ENCODE measurements at places on chromosomes 12 and 14.

GRCh38 chr14:105173901-105174894, 5.6 kb upstream of the JAG2 start:
- DNase-seq, result peak; percentile 18

- DNase-seq, result peak; percentile 93
Observed at GRCh38 chr12:96399919-96400630, at the start of gene CDK17. TSS of gene CDK17 (minus strand) at chr12:96400439. CDS start at chr12:96334836, 65,603 bp downstream.

GRCh38 chr12:57341275-57341990, 89.4 kb downstream of the R3HDM2 start:
- DNase-seq, result no peak

DNA sequence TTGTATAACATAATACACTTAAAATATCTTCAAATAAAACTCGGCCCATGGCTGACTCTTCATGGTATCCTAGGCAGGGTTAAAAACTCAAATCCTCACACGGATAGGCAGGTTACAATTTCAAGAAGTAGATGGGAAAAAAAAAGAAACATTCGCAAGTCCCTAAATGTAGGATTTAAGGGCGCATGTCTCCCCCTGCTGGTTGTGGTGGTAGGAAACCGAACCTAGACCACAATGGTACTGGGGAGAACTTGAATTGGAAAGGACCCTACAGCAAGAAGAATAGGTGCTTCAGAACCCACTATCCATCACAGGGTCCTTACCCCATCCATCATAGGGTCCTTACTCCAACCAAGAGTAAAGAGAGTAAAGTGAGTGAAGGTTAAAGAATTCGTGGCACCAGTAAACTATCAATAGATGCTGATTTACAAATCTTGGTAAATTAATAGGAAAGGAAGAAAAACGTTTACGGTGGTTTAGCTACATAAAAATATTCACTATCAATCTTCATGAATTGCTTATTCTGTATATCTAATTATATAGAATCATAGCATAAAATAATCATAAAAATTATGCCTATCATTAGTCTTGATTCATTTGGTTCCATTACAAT, 3.3 kb upstream of the CIPC start:
- peak; percentile 87 for DNase-seq

DNA sequence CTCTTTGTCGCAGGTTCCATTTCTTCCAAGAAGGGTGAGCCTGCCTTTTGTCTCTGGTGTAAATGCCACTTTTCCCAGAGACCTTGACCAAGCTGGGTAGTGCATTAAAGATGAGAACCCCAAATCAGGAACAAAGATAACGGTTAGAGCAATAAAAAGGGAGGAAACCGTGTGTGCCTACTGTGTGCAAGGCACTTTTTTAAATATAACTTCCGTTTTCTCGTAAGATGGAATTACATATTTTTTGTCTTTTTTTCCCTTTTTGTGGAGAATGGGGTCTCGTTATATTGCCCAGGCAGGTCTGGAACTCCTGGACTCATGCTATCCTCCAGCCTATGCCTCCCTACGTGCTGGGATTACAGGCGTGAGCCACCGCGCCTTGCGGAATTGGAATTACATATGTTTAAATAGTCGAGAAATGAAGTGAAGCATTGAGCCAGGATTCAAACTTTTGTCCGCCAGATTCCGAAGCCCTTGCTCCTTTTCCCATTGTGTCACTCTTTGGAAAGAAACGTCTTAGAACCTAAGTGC, 506 bp upstream of the NABP2 start:
- no peak for DNase-seq

DNA sequence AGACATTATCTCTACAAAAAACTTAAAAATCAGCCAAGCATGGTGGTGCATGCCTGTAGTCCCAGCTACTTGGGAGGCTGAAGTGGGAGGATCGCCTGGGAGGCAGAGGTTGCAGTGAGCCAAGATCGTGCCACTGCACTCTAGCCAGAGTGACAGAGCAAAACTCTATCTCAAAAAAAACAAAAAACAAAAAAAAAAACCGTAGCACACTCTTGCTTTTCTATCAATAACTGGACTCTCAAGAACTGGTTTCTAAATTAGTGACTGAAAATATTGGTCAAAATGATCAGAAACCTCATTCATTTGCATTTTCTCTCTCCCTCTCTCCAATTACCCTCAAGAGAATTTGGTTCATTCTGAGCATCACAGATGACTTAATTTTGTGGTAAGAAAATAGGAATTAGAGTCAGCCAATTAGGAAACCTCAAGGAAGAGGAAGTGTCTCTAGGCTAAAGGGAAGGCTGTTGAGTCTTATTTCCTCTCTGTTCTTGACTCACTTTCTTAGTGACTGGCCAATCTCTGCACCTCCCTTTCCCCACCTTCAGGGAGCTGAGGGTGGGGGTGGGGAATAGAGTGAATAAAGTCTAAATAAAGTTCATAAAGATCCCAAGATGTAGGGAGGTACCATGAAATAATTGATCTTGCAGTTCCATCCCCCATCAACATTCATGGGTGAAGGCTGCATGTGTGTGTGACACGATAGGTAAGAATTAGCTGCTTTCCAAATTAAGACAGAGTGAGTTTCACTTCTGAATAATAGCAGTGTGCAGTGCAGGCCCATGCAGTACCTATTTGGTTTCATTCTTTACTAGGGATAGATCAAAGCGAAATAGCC, 6.8 kb upstream of the PSMA6 start:
- DNase-seq, result peak; percentile 88

GRCh38 chr12:23561364-23562345, 387.8 kb downstream of the SOX5 start:
- DNase-seq, result no peak

- DNase-seq, result no peak
Observed at GRCh38 chr14:103659631-103660030, 30.6 kb downstream of the KLC1 start.

DNA sequence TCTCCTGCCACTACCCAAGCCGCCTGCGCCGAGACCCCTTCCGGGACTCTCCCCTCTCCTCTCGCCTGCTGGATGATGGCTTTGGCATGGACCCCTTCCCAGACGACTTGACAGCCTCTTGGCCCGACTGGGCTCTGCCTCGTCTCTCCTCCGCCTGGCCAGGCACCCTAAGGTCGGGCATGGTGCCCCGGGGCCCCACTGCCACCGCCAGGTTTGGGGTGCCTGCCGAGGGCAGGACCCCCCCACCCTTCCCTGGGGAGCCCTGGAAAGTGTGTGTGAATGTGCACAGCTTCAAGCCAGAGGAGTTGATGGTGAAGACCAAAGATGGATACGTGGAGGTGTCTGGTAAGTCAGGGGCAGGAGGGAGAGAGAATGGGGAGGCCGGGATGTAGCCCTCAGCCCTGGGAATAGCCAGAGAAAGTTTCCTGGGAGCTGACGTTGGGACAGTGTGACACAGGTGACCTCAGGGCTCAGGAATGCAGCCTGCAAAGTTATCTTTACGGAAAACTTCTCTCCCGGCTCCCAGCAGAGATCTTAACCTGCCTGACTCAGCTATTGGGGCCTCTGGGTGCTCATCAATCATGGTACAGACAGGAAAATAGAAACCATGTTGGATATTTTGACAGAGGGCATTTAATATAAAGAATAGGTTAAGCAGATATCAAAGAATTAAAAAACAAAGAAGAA, 747 bp downstream of the HSPB8 start:
- DNase-seq, result no peak

GRCh38 chr12:78938341-78939084, 73.9 kb downstream of the SYT1 start:
- DNase-seq, result no peak

DNA sequence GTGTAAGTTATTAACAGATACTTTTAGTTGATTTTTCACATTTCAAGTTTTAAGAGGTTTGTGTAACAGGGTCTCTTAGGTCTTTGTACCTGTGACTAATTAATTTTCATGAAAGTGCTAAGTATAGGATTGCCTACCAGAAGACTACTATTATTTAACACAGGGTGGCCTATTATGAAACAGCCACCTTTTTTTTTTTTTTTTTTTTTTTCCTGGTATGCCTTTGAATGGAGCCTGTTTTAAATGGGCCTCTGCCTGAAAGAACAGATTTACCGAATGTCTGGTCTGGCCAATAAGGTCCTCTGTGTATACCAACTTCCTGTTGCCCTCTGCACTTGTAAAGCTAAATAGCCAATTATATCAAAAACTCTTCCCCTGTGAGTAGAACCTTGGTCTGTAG, 62.5 kb downstream of the SLC38A6 start:
- no peak for DNase-seq

DNA sequence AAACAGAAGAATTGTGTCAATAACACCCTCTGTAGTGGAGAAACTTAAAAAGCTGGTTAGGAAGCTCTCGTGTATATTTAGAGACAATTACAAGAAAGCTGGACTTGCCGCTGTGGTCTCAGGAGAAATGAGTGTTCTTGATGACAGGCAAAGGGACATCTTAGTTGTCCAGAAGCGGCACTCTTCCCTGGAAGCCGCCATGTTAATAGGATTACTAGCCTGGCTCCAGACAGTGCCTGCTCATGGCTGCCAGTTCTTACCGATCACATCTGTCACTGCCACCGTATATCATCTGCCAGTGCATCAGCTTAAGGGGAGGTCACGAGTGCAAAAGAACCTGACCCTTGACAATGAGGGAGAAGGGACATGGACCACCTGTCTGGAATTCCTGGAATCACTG, 48.9 kb downstream of the C14orf132 start:
- no peak for DNase-seq

DNA sequence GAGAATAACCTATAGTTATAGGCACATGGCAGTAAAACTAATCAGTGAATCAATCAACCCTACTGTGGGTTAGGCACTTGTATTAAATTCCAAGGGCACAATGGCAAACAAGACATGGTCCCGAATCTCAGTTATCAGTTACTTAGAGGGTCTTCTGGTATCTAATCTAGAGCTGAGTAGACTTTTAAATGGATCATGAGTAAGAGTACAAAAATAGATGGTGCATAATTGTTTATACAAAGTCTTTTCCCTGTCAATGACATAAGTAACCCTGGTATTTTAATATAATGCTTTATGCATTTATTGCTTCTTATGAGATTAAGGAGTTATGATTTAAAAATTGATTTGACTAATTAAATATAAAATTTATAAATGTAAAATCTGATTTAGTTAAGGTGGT, 23.0 kb upstream of the KCNJ8 start:
- no peak for DNase-seq

DNA sequence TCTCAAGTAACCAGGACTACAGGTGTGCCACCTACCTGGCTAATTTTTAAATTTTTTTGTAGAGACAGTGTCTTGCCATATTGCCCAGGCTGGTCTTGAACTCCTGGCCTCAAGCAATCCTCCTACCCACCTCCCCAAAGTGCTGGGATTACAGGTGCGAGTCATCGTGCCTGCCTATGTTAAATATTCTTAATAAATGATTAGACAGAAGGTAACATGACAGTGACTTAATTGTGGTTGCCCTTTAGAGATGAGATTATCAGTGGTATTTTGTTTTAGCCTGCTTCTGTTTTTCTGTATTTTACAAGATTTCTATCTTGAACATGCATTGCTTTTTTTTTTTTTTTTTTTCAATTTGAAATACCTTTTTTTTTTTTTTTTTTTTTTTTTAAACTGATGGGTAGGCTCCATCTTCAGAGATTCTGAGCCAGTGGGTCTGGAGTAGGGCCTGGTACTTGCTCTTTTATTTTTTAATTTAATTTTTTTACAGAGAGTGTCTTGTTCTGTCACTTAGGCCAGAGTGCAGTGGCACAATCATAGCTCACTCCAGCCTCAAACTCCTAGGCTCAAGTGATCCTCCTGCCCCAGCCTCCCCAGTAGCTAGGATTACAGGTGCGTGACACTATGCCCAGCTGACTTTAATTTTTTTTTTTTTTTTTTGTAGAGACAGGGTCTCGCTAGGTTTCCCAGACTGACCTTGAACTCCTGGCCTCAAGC, 88.4 kb downstream of the BORCS5 start:
- no peak for DNase-seq

DNA sequence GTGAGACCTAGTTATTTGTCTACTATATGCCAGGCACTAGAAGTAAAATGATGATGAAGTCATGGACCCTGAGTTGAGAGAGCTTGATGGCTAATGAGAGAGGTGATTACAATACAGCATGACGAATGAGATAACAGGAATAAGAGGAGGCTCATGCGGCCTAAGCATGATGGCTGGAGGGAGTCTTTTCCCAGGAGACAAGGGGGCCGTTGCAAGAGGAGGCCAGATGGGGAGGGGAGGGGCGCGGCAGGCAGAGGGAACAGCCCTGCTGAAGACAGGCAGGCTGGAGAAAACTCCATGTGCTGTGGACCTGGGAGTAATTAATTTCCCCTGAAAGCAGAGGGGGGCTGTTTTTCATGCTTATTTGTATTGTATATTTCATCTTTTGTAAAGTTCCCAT, 144.7 kb upstream of the RFLNA start:
- DNase-seq, result no peak

GRCh38 chr12:24597580-24597979, 351.3 kb downstream of the BCAT1 start:
- DNase-seq, result peak; percentile 42

- DNase-seq, result peak; percentile 46
Observed at GRCh38 chr14:69090187-69090789, 62.6 kb downstream of the DCAF5 start.

GRCh38 chr12:26077915-26078702, 46.7 kb downstream of the BHLHE41 start:
- DNase-seq, result no peak

DNA sequence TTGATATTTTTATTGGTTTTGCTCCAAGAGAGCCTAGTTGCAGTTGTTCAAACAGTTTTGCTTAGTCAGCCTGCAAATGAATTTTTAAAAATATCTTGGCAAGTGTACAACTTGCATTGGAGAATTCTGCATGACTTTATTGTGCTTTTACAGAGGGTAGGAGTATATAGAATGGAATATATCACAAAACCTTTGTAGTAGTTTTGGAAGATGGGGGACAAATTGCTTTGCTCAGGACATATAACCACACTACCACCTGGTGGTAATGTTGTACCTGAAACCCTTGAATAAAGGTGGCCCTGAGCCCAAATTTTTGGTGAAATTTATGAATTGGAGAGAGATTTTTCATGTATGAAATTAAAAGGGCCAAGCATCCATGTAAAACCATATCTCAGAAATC, 645.2 kb downstream of the MED13L start:
- no peak for DNase-seq

DNA sequence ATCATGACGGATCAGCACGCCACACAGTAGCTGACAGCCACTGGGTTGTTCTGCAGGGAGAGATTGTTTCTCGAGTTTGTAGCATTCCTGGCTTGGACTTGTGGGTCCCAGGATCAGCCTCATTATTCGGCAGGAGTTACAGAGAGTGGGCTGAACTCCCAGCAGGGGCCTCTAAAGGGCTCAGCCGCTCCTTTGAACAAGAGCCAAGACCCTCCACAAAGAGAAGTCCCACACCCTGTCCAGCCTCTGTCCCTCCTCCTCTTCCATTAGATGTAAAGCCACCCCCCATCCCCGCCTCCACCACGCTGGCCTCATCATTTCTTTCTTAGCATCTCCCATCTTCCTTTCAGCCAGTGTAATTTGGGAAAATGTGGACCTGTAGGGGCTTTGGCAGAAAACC, 96.7 kb upstream of the HSPB8 start:
- DNase-seq, result no peak

DNA sequence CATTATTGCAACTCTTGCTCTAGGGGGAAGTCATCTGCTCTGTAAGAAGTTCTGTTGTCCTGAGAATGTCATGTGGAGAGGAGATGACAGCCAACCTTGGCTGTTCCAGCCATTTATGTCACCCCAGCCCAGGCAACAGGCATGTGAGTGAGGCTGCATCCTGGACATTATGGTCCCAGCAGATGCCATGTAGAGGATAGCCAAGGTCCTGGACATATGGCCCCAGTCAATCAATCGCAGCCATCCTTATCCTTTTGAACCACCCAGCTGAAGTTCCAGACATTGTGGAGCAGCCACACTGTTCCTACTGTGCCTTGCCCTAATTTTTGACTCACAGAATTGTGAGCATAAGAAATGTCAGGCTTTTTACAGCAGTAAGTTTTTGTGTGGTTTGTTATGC, 84.9 kb downstream of the AVPR1A start:
- no peak for DNase-seq

GRCh38 chr12:56377310-56377988, 14.8 kb upstream of the APOF start:
- peak; percentile 9 for DNase-seq
